ENCODE measurements at places on chromosomes 4 and X.

DNA sequence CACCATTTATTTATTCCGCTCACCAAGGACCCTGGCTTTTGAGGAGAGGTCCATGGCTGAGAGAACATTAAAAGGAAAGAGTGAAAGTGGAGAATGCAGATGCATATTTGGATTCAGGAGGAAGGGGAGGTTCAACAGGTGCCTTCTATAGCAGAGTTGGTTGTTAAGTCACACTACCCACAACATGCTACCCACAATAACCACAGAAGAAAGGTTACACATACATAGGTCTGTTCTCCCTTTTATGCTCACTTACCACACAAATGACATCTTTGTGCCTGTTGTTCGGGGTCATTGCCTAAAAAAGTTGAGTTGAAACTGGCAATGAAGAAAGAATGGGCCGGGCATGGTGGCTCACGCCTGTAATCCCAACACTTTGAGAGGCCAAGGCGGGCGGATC, 587.4 kb downstream of the RPA4 start:
- no peak for DNase-seq

DNA sequence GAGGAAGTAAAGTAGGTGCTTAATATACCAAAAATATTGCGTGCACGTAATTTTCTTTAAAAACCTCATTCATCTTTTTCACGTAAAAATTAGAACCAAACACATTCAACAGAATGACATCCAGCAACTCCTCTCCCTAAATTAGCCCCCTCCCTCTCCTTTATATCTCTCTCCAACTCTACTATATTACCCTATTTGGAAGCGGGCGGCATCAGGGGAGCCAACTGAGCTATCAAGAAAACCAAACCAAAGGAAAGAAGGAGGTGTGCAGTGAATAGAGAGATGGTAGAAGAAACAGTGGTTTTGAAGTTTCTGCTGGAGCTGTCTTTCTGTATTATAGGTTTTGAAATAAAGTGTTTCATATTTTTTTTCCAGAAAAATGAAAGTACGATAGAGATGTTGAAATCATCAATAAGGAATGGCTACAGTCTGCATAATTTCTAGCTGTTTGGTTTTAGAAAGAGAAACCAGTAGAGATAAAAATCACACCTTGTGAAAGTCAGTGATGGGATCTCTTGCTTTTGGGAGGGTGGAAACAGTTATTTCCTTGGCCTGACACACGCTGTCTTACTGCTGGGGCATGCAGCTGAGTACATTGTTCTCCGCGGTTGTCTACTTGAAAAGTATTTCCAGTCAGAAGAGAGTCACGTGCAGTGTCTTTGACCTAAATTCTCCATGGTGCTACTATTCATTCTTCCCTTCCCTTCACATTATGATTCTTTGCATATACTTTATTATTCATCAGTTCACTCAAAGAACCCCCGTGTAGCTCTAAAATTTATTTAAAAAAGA, 94.1 kb upstream of the WDR17 start:
- DNase-seq: no peak

DNA sequence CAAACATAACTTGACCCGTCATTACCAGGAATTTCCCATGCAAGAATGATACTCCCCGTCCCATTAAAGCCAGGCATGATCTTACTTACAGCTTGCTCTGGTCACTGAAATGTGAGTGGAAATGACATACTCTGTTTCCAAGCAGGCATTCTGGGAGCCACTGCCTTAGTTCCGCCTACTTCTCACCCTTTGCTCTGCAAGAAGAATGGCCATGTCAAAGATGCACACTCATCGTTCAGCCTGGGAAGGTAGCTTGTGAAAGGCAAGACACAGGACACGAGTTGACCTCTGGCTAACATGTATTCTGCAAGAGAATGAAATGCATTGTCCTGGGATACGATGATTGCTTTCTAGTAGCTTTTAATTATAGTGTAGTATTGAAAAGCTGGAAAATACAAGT, 1144.4 kb downstream of the NLGN4X start:
- no peak for DNase-seq

- no peak for DNase-seq
Observed at GRCh38 chr4:4603067-4603466, 61.2 kb upstream of the STX18 start.

- no peak for DNase-seq
Observed at GRCh38 chr4:100486496-100486895, 31.3 kb downstream of the EMCN start.

DNA sequence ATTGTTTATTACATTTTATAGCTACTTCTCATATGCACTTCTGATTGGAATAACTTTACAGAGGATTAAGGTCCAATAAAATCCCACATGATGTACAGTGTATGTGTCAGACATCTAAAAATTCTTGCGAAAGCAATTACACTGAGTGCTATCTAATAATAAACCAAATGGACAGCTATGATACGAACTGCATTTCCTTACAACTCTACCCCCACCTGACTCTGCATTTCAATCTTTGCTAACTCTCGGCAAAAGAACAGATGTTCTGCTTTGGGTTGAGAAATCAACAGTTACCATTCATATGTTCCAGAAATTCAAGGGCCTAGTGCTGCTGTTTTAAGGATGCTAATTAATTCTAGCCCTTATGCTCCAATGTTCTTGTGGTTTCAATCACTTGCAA, 287.9 kb upstream of the NOCT start:
- DNase-seq: no peak

DNA sequence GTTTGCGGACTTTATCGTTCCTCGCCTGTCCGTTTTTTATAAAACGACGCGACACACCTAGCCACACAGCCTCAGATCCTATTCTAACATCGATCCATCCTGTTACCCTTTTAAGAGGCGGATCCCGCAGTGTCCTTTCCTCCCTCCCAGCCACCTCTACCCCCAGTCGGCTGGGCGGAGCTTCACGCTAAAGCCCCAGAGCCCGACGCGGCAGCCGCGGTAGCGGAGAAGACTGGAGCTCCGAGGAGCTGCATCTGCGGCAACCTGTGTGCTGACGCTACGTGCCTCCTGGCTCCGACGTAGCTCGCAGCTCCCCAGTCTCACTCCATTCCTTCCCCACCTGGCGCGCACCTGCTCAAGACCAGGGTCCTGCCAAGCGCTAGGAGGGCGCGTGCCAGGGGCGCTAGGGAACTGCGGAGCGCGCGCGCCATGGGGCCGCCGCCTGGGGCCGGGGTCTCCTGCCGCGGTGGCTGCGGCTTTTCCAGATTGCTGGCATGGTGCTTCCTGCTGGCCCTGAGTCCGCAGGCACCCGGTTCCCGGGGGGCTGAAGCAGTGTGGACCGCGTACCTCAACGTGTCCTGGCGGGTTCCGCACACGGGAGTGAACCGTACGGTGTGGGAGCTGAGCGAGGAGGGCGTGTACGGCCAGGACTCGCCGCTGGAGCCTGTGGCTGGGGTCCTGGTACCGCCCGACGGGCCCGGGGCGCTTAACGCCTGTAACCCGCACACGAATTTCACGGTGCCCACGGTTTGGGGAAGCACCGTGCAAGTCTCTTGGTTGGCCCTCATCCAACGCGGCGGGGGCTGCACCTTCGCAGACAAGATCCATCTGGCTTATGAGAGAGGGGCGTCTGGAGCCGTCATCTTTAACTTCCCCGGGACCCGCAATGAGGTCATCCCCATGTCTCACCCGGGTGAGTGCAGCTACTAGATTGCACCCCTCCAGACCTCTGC, at the start of gene RNF128:
Gene RNF128, plus strand, starts transcription at position 217 of the 953 bp plus-strand sequence. Its CDS starts 213 bp downstream, at position 430.
- DNase-seq: peak; percentile 4

GRCh38 chr4:133145241-133145640, 3.9 kb upstream of the PCDH10 start:
- DNase-seq: no peak

DNA sequence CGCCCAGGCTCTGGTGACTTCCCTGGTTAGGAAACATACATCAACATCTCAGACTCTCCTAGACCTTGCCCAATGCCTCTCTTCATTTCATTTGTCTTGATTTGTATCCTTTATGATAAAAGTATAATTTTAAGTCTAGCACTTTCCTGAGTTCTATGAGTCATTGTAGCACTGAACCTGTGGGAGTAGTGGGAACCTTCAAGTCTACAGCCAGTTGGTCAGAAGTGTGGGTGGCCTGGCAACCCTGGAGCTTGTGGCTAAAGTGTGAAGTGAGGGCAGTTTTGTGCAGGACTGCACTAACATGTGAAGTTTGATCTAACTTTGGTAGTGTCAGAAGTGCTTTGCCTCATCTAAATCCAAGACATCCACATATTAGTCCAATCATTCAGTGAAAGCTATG, 259.3 kb upstream of the IGFBP7 start:
- DNase-seq: no peak

- no peak for DNase-seq
Observed at GRCh38 chr4:80529026-80529425, 193.5 kb downstream of the CFAP299 start.

DNA sequence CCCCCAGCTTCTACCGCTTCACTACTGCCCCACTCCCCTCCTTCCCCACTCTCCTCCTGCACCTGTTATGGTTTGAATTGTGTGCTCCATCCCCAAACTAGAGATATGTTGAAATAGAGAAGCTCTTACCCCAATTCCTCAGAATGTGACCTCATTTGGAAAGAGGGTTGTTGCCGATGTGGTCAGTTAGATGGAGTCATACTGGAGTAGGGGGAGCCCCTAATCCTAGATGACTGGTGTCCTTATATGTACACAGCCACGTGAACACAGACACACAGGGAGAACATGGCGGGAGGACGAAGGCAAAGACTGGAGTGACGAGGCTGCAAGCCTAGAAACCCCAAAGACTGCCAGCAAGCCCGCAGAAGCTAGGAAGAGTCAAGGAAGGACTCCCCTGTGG, 84.3 kb downstream of the FHDC1 start:
- no peak for DNase-seq

- no peak for DNase-seq
Observed at GRCh38 chr4:105895583-105896460, 551 bp downstream of the NPNT start.

- no peak for DNase-seq
Observed at GRCh38 chr4:128913228-128913627, 103.7 kb downstream of the JADE1 start.

GRCh38 chr4:25633541-25633940, 22.1 kb upstream of the SLC34A2 start:
- no peak for DNase-seq

GRCh38 chr4:121073004-121073435, 685 bp upstream of the NDNF start:
- no peak for DNase-seq

GRCh38 chr4:33616121-33616520, 2628.2 kb downstream of the ARAP2 start:
- no peak for DNase-seq

DNA sequence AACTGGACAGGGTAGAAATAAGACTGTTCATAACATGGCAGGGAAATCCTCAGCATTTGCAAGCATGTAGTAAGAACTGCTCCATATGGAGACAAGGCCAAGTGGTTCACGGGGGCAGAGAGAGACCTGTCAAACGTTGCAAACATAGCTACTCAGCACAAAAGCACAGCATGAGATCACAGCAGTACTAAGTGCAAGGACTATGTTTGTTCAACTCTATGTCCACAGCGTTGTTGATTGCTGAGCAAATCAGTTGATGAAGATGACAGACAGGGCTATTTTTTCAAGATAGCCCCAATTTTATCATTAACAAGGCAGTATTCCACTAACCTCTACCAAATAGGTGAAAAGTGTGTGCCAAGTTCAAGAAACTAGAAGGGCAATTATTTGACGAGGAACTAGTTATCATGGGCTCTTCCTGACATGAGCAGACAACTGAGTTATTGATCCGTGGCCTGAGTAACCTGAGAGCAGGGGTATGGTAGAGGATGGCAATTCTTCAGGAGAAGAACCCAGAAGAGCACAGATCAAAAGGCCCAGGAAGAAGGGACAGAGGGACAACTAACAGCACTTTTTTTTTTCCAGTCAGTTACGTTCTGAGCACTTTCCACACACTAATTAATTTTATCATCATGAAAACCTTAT, 57.4 kb downstream of the SPOCK3 start:
- no peak for DNase-seq

GRCh38 chr4:168631241-168632162, 134.7 kb downstream of the PALLD start:
- DNase-seq: no peak

DNA sequence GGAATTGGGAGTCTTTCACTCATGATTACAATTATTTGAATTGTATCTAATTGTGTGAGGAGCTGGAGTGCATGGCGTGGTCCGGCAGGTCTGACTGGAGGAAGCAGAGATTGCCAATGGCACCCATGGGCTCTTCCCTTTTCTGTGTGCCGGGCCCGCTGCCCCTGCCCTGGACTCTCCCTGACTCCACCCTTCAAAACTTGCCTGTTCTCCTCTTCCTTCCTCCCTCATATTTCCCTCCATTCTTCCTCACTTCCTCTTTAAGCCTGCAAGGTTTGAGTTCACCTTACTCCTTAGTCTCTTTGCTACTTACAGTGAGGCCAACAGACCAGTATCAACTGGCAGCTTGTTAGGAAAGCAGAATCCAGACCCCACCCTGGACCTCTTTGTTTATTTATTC, 6.5 kb upstream of the STBD1 start:
- DNase-seq: no peak

GRCh38 chr4:1192091-1192492, 19.7 kb upstream of the SPON2 start:
- no peak for DNase-seq

DNA sequence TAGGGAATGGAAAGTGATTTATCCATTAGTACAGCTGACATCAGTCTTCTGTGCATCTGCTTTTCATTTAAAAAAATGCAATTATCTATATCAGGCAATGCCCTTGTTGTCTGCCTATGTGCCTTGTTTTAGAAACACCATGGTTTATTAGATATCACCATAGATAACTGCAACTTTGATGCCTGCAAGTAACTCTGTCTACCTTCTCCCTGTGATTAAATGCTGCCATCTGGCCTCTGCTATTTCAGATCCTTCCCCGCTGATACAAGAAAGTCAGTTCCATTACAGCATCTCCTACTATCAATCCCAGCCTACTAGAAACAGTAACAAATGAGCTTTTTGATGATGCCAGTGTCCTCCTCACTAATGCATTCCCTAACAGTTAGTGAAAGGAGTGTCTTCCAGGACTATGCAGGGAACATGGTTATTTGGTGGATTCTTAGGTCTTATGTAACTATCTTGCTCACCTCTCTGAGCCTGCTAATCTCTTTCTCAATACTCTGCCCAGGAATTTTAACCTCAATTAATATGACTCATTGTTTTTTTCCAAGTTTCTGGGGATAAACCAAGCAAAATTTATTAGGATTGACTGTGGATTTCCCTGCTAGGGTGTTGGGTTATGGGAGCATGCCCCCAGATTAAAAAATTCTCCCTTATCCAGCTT, 444.9 kb downstream of the RAPGEF2 start:
- DNase-seq: no peak

GRCh38 chr4:145435646-145436045, 46.0 kb upstream of the SMAD1 start:
- no peak for DNase-seq

DNA sequence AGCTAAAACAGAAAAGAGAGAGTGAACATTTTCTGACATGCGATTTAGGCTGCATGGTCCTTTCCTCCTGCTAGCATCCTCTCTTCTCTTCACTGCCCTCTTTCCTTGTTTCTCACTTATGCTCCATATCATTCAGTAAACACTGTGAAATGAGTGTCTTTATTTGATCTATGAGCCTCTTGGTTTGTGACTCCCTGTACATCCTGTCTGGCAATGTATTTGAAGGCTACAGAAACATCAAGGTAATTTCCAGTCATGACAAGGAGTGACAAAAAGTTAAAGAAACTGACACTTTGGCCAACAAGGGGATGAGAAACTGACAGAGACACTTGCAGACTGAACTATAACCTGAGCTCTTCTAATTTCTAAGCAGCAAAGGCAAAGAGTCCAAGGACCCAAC, 8.7 kb downstream of the FTHL17 start:
- no peak for DNase-seq

Data from stimulated activated CD4-positive, alpha-beta T cell treated with anti-CD3 and anti-CD28 coated beads, Interleukin-4, amount 100 ng/mL, for 48 hours (primary cell).